ENCODE measurements at places on chromosomes 6 and 20.
A peak's percentile ranks its signal among the peaks of the same experiment; 100 is the strongest.

DNA sequence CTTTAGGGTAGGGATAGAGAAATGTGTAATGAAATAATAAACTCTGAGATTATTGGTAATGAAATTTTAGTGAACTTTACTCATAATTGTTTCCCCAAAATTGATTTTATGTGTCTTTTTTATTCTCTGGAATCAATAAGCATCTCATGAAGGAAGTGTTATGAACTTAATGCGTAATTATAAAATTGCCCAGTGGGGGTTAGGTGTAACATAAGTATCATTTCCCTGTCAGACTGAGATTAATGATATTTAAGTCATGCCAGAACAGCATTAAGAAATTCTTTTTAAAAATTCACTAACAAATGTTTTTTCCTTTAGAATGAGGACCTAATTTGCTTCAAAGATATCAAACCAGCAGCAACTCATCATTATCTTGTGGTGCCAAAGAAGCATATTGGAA is 10.0 kb downstream of the HINT3 start:
- DNase-seq, result no peak

DNA sequence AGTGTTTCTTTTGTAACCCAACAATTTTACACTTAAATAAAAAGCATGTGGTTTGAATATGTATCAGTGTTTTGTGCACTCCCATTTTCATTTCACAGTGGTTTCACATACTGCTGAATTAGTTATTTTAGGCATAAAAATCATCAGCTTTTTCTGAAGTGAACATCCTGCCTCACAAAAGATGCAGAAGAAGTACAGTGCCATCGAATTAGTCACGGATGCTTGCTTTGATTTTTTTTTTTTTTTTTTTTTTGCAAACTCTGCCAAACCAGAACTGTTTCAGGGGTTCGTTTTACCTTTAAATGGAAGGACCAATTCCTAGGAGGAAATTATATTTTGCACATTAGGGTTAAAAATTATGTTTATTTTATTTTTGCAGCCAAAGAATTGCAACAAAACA is 158.6 kb downstream of the RPS12 start:
- DNase-seq, result no peak

- no peak for DNase-seq
Observed at GRCh38 chr20:21714297-21715192, 9.1 kb downstream of the PAX1 start.

GRCh38 chr6:144150710-144151657 is 667 bp downstream of the STX11 start:
- DNase-seq, result peak; percentile 64

GRCh38 chr6:16045238-16045637 is 83.6 kb upstream of the MYLIP start:
- no peak for DNase-seq

DNA sequence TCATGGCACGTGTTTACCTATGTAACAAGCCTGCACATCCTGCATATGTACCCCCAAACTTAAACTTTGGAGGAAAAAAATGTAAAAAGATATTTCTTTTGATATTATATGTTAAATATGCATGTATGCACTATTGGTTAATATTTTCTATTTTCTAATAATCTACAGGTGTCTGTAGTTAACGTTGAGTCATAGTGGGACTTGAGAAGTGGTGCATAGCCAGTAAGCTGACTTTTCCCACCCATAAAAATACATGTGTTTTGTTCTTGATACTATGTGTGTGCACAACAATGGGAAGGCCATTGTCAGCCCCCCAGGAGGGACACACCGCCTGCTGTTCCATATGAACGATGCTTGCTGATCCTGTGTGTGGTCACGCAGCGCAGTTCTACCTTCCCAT is 49.1 kb downstream of the FAM120B start:
- DNase-seq, result no peak

- no peak for DNase-seq
Observed at GRCh38 chr6:77815531-77815930, 162.7 kb downstream of the MEI4 start.

- no peak for DNase-seq
Observed at GRCh38 chr6:704046-704445, 11.1 kb upstream of the EXOC2 start.

DNA sequence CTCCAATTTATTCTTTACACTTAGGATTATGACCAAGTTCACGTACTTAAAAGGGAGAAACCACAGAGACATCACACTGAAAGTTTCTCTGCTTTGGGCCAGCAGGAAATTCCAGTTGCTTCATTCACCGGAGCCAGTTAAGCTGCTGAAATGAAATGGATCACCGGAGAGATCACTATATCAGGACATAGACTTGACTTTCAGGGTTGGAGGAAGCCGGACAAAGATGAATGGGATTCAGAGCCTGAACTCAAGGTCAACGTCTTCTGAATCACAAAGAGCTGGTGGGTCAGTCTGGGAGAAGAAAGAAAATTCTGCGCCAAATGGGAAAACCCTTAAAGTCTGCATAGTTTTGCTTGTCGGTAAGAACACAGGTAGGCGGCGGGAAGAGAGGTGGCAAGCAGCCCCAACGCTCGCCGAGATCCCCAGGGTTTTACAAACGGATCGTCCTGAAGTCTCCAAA is 81.9 kb upstream of the CCDC28A start:
- no peak for DNase-seq

DNA sequence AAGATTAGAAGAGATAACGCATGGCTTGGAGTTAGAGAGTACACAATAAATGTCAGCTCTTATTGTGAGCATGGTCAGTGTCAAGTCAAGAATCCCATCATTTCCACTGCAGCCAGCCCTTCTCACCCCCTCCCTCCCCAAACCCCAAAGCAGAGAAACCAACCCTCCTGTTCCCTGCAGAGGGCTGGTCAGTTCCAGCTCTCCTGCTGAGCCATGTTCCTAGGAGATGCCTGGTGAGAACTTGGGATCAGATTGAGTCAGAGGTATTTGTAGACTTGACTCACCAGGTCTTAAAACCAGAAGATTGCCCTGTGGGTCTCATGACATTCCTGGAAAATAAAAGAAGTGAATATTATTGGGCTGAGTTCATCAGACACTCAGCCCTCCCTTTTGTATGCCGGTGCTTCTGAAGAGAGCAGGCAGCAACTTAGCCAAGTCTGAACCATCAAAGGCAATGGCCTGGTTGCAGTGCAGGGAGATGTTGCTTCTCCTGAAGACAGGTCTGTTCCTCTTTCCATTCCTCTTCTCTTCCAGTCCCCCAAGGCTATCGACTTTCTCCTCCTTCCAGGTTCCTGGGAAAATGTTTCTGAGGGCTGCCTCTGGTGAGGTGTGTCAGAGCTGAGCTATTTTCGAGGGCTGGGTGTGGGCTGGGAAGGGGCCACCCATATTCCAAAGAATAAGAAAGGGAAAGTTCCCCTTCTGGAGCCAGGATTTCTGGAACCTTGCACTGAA is 278.2 kb upstream of the SUPT3H start:
- DNase-seq, result no peak

DNA sequence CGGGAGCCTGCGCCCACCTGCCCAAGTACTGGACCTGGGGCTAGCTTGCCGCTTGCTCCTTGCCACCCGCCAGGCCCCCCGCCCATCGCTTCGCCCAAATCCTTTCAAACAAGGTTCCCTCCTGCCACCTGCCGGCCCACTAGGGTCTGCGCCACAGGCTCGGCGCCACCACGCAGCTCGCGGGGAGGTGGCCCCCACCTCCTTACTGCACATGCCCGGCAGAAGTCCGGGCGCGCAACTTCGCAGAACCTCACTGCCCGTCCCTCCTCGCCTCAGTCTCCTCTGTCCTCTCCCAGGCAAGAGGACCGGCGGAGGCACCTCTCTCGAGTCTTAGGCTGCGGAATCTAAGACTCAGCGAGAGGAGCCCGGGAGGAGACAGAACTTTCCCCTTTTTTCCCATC is 11.2 kb downstream of the GNAS-AS1 start:
- peak; percentile 37 for DNase-seq

Data from CD4-positive, alpha-beta memory T cell (primary cell).